ENCODE measurements at places on chromosomes 1 and 21.

GRCh38 chr1:51697166-51697565 is 80.3 kb downstream of the OSBPL9 start:
- no peak for DNase-seq
- no peak overlapping the region for H3K27ac ChIP-seq
- no peak overlapping the region for H3K4me3 ChIP-seq
- H3K4me1 ChIP-seq: peaks cover 16% of the 10 kb centered on the region
- H3K36me3 ChIP-seq: no peaks in the 10 kb centered on the region
- H3K27me3 ChIP-seq: no peaks in the 10 kb centered on the region

GRCh38 chr21:14303731-14304488 is 79.0 kb downstream of the HSPA13 start:
- no peaks in the 10 kb centered on the region for H3K36me3 ChIP-seq
- no peak overlapping the region for H3K27ac ChIP-seq
- H3K4me1 ChIP-seq: no peaks in the 10 kb centered on the region
- H3K27me3 ChIP-seq: no peaks in the 10 kb centered on the region
- DNase-seq: no peak

DNA sequence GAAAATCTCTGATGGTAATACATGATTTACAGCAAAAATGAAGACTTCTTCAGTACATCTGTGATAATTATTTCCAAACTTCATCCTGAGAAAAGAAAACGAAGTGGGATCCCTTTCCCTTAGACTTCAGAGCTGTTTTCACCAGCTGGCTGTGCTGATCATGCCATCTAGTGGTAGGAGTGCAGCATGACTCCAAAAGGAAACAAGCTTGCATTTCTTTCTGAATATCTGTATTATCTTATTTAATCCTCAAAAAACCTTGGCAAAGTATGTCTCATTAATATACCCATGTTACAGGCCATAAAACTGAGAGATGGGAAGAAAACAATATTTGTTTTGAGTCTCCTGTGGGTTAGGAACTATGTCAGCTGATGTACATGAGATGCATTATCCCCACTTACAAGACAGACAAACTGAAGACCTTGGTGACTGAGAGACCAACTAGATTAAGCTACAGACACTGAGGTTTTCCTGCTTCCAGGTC is 9.8 kb upstream of the GJA8 start:
- H3K27ac ChIP-seq: no peak overlapping the region
- no peak overlapping the region for H3K4me3 ChIP-seq
- no peaks in the 10 kb centered on the region for H3K36me3 ChIP-seq
- DNase-seq: no peak
- H3K27me3 ChIP-seq: no peaks in the 10 kb centered on the region

GRCh38 chr1:36457691-36458090 is 6.5 kb downstream of the MRPS15 start:
- no peak overlapping the region for H3K4me3 ChIP-seq
- H3K4me1 ChIP-seq: peaks cover 3% of the 10 kb centered on the region
- H3K36me3 ChIP-seq: peaks cover 84% of the 10 kb centered on the region

DNA sequence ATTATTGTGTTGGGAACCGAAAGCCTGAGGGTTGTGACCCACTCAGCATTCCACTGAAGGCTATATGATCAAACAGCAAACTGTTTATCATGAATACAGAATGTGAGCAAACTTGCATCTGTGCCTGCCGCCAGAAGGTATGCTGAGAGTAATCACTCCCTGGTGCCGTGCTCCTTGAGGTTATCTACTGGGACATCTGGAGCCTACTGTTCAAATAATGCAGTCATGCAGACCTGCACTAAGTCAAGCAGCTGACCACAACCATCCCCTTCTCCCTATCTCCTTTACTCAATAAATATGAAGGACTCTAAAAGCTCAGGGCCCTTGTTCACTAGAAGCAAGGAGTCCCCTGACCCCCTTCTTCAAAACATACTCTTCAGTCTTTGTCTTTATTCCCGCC is 13.5 kb downstream of the GSTM5 start:
- no peak overlapping the region for H3K4me3 ChIP-seq
- H3K27me3 ChIP-seq: no peaks in the 10 kb centered on the region
- no peak overlapping the region for H3K27ac ChIP-seq
- H3K4me1 ChIP-seq: no peaks in the 10 kb centered on the region
- no peaks in the 10 kb centered on the region for H3K36me3 ChIP-seq
- no peak for DNase-seq

- H3K27me3 ChIP-seq: no peaks in the 10 kb centered on the region
- H3K27ac ChIP-seq: no peak overlapping the region
- no peaks in the 10 kb centered on the region for H3K36me3 ChIP-seq
- no peak for DNase-seq
- H3K4me3 ChIP-seq: no peak overlapping the region
- no peaks in the 10 kb centered on the region for H3K4me1 ChIP-seq
Observed at GRCh38 chr1:64292399-64292798, 89.0 kb downstream of the UBE2U start.

GRCh38 chr1:67457247-67457646 is 27.0 kb upstream of the SERBP1 start:
- DNase-seq: no peak
- no peak overlapping the region for H3K4me3 ChIP-seq
- no peak overlapping the region for H3K27ac ChIP-seq
- H3K36me3 ChIP-seq: no peaks in the 10 kb centered on the region

GRCh38 chr1:2344121-2344681 is 47.2 kb downstream of the MORN1 start:
- no peaks in the 10 kb centered on the region for H3K4me1 ChIP-seq
- DNase-seq: peak; percentile 64
- H3K27me3 ChIP-seq: no peaks in the 10 kb centered on the region

GRCh38 chr1:75768016-75768415 is 18.0 kb upstream of the RABGGTB start:
- no peak for DNase-seq
- H3K4me1 ChIP-seq: peaks cover 8% of the 10 kb centered on the region
- no peak overlapping the region for H3K4me3 ChIP-seq
- H3K27ac ChIP-seq: no peak overlapping the region
- no peaks in the 10 kb centered on the region for H3K36me3 ChIP-seq

DNA sequence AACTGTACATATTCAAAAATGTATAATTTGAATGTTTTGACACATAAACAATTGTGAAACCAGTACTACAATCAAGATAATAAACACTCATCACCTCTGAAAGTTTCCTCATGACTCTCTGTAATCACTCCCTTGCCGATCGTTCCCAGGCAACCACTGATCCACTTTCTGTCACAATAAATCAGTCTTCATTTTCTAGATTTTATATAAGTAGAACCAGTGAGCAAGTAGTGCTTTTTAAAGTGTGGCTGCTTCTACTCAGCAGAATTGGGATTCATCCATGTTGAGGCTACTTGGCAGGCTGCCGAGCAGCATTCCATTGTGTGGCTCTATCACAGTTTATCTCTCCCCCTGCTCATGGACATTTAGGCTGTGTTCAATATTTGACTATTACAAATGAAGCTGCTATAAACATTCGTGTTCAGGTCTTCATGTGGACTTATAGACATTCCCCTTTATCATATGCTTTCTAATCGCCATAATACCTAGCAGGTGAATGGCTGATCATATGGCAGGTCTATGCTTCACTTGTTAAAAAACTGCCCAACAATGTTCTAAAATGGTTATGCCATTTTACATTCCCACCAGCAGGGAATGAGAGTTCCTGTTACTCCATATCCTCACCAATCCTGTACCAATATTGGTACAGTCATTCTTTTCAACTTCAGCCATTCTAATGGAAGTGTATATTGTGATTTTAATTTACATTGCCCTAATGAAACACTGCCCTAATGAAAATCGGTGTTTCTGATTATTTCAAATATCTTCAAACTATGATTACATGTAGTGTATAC is 20.5 kb downstream of the TEX38 start:
- peaks cover 53% of the 10 kb centered on the region for H3K36me3 ChIP-seq
- no peak overlapping the region for H3K27ac ChIP-seq
- H3K27me3 ChIP-seq: no peaks in the 10 kb centered on the region
- peaks cover 4% of the 10 kb centered on the region for H3K4me1 ChIP-seq

DNA sequence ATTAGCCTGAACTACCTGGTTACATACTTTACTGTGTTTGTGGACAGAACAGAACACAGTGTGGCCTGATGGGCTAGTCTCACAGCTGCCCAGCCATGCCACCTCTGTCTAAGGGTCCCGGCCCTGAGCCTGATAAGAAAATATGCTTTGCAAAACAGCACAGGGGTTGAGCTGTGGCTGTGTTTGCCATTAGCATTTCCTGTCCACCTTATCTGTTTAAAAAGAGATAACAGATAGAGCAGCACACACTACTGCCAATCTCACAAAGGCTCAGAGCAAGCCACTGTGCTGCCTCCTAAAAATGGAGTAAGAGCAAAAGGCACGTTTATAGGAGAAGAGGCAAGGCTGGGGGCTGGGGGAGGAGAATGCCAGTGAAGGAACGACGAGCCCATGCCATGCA is 95.0 kb downstream of the SUSD4 start:
- no peak overlapping the region for H3K27ac ChIP-seq
- H3K4me3 ChIP-seq: no peak overlapping the region
- H3K27me3 ChIP-seq: no peaks in the 10 kb centered on the region
- no peaks in the 10 kb centered on the region for H3K36me3 ChIP-seq
- no peak for DNase-seq
- no peaks in the 10 kb centered on the region for H3K4me1 ChIP-seq

GRCh38 chr1:231720652-231721325 is 94.2 kb downstream of the DISC1 start:
- no peak for DNase-seq
- H3K27me3 ChIP-seq: no peaks in the 10 kb centered on the region
- H3K4me1 ChIP-seq: no peaks in the 10 kb centered on the region
- no peak overlapping the region for H3K4me3 ChIP-seq
- H3K36me3 ChIP-seq: no peaks in the 10 kb centered on the region

DNA sequence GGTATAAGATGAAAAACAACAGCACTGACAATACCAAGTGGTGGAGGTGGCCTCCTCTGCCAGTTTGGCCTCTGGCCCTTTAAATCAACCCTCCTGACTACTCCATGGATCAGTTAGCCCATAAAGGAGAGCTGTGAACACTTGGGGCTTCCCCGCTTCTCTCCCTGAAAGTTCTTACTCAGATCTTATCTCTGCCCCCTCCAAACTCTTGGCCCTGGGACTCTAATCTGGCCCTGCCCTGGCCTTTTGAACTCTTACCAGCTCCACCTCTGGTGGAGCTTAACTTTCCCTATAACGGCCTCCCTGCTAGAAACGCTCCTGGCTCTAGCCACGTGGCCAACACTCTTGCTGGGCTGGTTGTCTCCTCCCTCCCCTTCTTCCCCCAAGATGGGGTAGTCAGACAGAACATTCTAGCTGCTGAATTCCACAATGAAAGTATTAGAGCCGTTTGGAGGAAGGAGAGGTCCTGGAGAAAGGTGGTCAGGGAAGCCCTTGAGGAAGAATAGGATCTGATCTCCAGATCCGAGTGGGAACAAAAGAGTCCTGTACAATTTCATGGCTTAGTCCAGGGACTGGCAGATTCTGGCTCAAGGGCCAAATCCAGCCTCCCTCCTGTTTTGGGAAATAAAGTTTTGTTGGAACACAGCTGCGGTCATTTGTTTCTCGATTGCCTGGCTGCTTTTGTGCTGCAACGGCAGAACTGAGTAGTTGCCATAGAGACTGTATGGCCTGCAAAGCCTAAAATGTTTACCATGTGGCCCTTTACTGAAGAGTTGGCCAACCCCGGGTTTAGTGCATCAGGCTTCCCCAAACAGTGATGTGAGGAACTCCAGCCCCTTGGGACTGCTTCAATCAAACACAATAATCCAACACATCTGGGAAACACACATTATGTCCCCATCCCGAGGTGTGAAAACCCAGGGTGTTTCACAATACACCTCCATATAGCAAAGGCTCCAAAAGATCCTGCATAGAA is 9.5 kb upstream of the PIGR start:
- no peak overlapping the region for H3K4me3 ChIP-seq
- H3K4me1 ChIP-seq: no peaks in the 10 kb centered on the region
- H3K27ac ChIP-seq: no peak overlapping the region
- H3K27me3 ChIP-seq: peaks cover 5% of the 10 kb centered on the region
- H3K36me3 ChIP-seq: no peaks in the 10 kb centered on the region

DNA sequence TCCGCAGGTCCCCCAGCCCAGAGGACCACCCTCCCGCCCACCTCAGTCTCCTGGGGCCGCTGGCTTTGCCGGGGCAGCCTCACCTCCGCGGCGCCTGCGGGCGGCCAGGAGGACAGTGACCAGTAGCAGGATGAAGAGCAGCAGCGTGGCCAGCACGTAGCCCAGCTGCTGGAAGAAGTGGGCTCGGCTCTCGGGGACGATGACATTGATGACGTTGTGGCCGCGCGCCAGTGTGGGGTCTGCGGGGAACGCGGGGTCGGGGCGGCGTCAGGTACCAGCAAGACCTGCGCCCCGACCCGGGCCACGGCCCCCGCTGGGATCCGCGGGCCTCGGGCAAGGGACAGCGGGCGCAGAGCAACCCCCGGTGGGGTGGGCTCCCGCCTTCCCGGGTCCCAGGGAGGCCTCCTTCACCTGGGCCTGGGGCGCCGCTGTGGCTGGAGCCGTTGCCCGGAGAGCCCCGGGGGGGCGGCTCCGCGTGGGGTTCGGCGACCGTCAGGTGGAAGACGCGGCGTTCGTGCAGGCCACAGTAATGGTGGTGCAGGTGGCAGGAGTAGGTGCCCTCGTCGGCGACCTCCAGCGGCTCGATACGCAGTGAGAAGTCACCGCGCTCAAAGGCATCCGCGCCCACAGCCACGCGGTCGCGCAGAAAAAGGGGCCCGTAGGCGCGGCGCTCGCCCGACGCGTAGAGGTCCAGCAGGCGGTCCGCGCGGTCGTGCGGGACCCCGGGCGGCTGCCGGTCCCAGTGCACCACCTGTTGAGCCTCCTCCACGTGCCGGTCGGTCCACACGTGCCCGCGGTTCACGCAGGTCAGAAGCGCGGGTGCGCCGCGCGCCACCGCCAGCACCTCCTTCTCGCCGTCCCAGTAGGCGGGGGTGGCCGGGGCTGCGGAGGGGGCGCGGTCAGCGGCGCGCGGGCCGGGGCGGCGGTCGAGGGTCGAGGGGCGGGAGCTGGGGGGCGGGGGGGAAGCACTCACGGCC is 3.8 kb downstream of the MXRA8 start:
- DNase-seq: no peak
- H3K27ac ChIP-seq: peak overlapping the region; percentile 97
- peak overlapping the region; percentile 78 for H3K4me3 ChIP-seq
- no peaks in the 10 kb centered on the region for H3K27me3 ChIP-seq
- peaks cover 62% of the 10 kb centered on the region for H3K4me1 ChIP-seq

- no peak overlapping the region for H3K27ac ChIP-seq
- H3K27me3 ChIP-seq: peaks cover 14% of the 10 kb centered on the region
- H3K36me3 ChIP-seq: no peaks in the 10 kb centered on the region
- peaks cover 9% of the 10 kb centered on the region for H3K4me1 ChIP-seq
- no peak for DNase-seq
- H3K4me3 ChIP-seq: no peak overlapping the region
Observed at GRCh38 chr1:9079988-9080704, 10.7 kb upstream of the SLC2A5 start.

DNA sequence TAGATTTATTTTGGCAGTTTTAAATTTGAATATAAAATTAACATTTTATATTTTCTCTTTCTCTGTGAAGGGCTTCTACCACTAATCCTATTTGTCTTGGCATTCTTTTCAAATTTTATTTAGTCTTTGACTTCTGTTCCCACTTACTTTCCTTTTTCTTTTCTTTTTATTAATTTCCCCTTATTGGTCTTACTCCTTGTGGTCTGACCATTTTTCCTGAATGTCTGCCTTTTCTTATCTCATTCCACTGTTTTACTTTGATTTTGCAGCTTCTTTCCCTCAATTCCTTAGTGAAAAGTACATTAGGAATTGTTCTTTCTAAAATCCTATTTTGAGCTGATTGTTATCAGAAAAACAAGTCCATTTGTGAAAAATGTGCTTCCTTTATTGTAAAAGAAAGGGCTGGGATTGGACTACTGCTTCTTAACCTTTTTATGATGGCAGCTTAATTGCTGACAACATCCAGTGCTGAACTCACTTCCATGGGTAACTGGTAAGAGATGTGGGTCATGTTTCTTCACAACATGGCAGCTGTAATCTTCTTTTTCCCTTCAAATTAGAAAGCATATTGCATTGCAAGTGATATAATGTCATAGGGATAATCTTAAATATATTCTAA is 284.6 kb downstream of the DNM3 start:
- no peak overlapping the region for H3K4me3 ChIP-seq
- no peaks in the 10 kb centered on the region for H3K36me3 ChIP-seq
- H3K27ac ChIP-seq: no peak overlapping the region
- no peaks in the 10 kb centered on the region for H3K27me3 ChIP-seq

All from tibial artery (tissue), 4 donors.